ENCODE measurements at places on chromosomes 2 and 18.

- DNase-seq = no peak
Measured at GRCh38 chr2:72454189-72454588, 306.5 kb upstream of the CYP26B1 start.

- DNase-seq = no peak
Measured at GRCh38 chr2:23940718-23941620, 706 bp downstream of the UBXN2A start.

DNA sequence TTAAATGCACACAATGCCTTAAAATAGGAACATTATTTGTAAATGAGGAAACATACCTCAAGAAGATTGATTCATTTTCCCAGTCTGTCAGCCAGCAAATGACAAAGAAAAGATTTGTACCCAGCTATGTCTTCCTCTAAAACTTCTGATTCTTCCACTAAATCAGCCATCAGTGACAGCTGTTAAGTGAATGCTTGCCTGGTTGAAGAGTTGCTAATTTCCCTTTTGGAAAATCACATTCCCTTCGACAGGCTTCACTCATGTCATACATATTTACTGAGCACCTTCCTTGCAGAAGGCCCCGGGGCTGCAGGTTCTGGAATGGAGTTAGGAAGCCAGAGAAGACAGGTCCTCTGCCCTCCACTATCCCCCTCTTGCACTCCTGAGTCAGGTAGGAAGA, 112.0 kb upstream of the SLC66A3 start:
- DNase-seq = no peak

DNA sequence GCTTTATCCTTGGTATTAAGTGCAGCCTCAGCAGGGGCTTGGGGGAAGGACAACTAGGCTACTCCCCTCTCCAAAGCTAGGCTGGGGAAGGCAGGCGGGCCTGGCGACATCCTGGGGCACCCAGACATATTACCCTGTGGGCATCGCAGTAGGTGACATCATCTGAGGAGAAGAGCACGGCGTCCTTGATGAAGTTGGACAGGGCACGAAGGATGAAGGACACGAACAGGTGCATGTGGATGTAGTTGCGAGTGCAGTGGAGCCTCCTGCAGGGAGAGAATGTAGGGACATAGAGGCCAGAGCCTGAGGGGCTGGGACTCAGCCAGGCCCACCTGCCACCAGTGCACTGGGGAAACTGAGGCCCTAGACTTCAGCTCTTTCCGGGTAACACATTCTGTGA, 32.3 kb downstream of the TMEM37 start:
- DNase-seq = no peak

- no peak for DNase-seq
Measured at GRCh38 chr2:110678457-110679336, 834 bp upstream of the BUB1 start.

- DNase-seq = no peak
Measured at GRCh38 chr2:134367213-134367612, 113.3 kb downstream of the MGAT5 start.

DNA sequence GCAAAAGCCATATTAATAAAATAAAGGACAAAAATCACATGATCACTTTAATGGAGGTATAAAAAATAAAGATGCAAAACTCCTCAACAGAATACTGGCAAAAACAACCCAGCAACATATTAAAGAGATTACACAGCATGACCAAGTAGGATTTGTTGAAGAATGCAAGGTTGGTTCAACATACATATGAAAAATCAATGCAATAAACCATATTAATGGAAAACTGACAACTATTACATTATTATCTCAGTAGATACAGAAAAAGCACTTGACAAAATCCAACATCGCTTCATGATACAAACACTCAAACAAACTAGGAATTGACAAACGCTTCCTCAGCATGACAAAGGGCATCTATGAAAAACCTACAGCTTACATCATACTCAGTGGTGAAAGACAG, 76.7 kb downstream of the CRACDL start:
- no peak for DNase-seq

DNA sequence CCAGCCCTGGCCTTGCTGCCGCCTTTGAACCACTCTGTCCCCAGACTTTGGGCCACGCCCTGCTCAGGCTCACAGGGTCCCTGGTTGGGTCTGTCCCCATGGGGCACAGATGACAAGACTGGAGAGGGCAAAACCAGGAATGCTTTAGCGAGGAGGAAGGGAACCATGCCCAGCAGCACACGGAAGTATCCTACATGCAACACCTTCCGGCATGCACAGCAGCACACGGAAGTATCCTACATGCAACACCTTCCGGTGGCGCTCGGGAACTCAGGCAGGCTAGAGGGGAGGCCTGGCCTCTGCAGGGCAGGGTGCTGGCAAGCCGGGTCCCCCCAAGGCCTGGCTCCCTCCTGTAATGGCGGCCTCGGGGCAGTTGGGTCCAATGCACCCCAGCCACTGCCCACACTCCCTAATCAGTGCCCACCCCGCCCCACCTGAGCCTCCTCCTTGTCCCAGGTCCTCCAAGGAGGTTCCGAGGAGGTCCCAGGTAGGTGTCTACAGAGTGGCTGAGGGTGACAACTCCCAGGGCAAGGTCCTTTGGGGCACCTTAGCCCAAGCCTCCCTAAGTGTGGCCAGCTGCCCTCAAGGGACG, 33.6 kb upstream of the SNED1 start:
- DNase-seq = no peak

- no peak for DNase-seq
Measured at GRCh38 chr2:128325611-128326181, 7.0 kb upstream of the HS6ST1 start.

DNA sequence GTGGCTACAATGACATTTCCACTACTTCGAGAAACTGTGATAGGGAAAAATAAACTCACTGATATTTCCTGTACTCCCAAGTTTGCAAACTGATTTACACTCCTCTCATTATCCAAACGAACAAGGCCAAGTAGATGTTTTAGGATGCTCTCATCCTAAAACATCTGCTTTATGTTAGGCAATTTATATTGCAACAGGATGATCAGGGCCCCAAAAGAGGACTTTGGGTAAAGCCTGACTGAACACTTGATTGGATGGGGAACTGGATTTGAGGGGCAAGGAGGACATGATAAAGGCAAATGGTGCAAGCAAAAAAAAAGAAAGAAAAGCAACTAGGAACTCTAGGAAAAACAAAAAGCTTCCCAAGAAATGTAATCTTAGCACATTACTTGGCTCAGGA, 2.1 kb upstream of the HES6 start:
- DNase-seq = no peak

- DNase-seq = no peak
Measured at GRCh38 chr2:117195381-117195780, 619.1 kb upstream of the DDX18 start.

GRCh38 chr2:196182439-196183171, 11.2 kb upstream of the STK17B start:
- DNase-seq = no peak

DNA sequence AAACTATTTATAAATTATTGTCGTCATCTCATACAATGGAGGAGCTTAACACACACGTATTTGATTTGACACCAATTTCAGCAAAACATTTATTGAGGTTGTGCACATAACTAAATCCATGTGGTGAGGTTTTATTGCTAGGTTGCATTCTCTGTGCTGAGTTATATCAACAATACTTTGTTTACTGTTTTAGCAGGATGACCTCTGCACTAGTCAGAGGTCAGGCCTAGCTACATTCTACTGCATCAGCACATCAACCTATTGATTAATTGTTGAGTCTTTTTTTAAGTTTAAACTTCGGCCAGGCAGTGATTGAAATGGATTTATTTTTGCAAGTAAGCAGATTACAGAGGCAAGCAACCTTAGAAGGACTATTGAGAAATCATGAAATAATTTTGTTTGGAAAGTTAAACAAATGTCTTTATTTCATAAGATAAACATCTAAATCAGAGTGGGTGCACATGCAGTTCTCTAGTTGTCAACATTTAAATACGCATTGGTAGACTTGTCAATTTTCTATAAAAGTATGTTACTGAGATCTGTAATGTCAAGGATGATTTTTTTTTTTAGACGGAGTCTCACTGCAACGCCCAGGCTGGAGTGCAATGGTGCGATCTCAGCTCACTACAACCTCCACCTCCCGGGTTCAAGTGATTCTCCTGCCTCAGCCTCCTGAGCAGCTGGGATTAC, 75.2 kb upstream of the CD28 start:
- DNase-seq = no peak

DNA sequence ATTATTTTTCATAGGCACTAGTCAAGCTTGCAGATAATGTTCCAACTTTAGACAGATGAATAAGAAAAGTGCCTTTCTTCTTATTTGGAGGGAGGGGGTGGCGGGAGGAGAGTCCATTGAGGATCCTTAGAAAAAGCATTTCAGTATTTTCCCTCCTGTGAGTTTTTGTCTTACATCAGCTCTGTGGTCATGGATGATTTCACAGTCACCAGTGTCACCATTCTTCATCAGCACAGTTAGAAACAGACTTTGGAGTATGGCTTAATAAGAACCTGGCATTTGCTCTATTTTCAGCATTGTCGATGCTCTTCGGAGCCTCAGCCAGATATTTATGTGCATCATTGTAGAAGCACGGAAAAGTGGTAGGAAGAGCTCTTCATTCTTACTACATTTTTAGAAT, 70.1 kb downstream of the SLC39A10 start:
- DNase-seq = no peak

GRCh38 chr2:30934066-30934465, 126.8 kb upstream of the CAPN13 start:
- no peak for DNase-seq

- no peak for DNase-seq
Measured at GRCh38 chr2:158143703-158144360, 42.2 kb downstream of the UPP2 start.

- no peak for DNase-seq
Measured at GRCh38 chr2:20018601-20019152, 6.2 kb upstream of the MATN3 start.

DNA sequence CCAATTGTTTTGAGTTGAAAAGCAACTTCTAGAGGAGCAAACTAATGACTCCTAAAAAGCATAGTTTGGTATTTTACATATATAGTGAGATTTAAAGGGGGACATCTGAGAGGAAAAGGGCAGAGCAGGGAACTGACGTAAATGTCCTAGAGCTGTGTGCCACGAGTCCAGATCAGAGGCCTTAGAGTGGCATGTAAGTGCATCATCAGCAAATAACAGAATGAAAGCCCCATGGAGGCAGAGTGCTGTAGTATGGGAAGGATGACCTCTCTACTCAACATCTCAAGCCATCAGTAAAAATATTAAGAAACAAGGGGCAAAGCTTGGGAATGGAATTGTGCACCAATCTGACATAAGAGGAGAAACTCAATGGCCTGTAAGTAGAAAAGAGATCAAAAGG, 31.4 kb downstream of the SCG2 start:
- DNase-seq = no peak

DNA sequence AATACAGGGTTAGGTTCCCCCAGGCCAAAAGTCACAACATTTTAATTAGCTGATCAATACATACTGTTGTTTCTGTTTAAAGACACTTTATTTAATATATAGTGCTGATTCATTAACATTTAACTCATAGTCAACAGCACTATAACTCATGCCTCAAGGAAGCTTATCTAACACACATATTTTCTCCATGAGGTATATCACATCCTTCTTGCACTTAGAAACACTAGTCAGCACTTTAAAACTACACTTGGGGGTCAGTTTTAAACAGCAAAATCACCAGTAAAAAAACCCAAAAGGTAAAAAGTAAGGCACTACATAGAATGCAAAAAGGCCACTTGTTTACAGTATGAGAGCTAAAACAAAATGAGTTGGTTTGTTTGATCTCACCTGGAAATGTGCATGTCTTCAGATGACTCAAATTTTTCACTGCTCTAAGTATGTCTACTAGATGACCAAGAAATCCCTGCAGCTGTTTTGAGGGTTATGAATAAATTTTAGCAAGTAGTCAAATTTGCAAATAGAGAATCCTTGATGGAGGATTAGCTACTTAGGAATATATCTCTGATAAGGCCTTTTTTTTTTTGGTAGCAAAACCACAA, 54.1 kb upstream of the EPB41L5 start:
- DNase-seq = no peak

DNA sequence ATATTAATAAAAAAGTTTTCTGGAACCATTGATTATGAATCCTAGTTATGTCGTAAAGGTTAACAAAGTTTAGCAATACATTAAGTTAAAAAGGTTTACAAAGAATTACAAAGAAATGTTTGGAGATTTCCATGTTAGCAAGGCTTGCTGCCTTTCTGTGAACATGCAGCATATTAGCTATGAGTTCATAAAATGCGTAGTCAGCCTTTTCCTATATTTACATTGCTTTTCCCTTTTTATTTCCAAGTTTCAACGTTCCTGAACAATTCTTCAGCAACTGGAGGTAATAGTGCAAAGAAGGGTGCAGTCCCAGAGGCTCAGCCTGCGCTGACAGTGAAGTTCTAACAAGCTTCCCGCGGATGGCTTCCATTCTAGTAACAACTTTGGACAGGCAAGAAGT, 51.6 kb downstream of the WDSUB1 start:
- DNase-seq = no peak

DNA sequence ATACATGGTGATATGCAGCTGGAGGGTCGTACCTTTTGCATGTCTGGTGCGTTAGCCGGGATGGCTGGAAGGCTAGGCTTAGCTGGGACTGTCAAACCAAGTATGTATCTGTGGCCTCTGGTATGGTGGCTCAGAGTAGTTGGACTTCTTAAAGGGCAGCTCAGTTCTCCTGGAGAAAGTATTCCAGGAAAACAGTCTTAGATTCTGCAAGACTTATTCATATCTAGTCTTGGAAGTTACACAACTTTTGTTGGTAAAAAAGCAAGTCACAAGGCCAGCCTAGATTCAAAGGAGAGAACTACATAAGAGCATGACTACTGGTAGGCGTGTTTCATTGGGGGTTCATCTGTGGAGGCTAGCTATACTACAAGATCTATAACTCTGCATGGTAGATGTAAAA, 45.5 kb downstream of the EML4 start:
- DNase-seq = no peak

- no peak for DNase-seq
Measured at GRCh38 chr18:13450289-13451212, 232.0 kb downstream of the LDLRAD4 start.

DNA sequence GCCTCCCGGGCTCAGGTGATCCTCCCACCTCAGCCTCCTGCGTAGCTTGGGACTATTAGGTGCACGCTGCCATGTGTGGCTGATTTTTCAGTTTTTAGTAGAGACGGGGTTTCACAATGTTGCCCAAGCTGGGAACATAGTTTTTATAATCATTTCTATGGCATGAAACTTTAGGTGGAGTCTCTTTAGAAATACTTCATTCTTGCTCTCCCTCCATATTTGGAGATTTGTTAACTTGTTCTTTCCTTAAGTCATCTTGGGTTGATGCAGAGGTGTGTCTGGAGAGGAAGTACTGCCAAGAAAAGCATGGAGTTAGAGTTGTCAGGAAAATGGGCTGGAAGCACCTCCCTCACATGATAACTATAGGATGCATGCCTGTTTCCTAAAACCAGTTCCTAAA, 17.4 kb downstream of the ZNF532 start:
- DNase-seq = no peak

DNA sequence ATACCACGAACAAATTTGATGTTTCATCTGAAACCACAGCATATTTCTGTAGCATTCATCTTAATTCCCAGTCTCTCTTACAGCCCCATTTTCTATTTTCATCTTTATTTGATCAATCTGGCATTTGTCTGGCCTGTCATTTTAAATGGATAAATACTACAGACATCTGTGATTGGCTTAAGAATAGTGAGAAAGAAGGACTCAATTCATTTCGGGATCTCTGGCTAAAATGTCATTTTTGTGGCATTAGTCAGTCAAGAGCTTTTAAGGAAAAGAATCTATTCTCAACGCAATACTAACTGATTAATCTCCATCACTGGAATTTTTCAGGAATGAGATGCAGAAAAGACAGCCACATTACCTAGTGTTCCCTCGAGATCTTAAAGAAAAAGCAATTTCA, 585.9 kb downstream of the IRS1 start:
- DNase-seq = no peak

All from D721Med (cell line).